ENCODE measurements at places on chromosomes 7 and 10.

DNA sequence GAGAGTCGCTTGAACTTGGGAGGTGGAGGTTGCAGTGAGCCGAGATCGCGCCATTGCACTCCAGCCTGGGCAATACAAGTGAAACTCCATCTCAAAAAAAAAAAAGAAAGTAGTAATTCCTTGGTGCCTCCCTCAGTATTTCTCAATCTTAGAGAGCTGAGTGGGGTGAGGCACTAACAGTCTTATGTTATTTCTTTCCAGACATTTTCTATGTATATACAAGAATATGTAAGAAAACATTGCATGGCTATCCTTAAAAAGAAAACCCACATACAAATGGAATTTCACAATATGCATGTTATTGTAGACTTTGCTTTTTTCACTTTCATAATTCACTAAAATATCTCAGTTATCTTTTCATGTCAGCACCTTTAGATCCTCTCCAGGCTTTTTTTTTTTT is 13.6 kb upstream of the SLF2 start:
- no peak for DNase-seq

DNA sequence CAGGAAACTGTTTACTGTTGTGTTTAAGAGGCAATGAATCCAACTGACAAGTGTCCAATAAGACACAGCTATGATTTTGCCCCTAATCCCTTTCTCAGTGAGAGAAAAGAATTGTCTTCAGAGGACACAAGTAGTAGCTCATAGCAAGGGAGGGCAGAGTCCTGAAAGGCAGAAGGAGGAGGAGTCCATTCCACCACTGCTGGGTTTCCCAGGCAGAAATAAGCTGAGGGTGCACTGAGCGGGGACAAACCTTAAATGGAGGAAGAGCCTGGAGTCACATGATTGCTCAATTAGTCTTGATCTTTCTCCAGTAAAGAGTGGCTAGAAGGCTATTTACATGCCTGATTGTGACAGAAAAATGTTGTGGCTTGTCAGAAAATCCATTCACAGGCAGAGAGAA is 573.8 kb downstream of the POM121L12 start:
- no peak for DNase-seq

- DNase-seq: peak; percentile 68
Observed at GRCh38 chr7:95476904-95477594, 8.7 kb upstream of the ASB4 start.

DNA sequence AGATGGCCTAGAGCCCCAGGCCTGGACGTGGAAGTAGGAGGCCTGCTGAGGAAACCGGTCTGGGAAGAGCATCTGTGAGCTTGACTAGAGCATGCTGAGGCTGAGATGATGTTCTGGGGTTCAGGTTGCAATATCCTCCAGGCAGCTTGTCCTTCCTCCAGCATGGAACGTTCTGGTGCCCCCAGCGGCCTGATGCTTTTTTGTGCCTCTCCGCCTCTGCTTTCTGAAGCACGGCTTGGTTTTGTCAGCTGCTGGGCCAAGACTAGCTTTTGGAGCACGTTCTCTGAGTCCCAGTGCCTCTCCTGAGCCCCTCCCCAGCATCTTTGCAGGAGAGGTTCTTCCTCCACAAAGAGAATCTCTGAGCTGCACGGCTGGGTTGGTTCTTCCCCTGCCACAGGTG is 682.0 kb upstream of the FOXK1 start:
- DNase-seq: no peak

- DNase-seq: no peak
Observed at GRCh38 chr10:125781374-125781773, 5.8 kb upstream of the MMP21 start.

DNA sequence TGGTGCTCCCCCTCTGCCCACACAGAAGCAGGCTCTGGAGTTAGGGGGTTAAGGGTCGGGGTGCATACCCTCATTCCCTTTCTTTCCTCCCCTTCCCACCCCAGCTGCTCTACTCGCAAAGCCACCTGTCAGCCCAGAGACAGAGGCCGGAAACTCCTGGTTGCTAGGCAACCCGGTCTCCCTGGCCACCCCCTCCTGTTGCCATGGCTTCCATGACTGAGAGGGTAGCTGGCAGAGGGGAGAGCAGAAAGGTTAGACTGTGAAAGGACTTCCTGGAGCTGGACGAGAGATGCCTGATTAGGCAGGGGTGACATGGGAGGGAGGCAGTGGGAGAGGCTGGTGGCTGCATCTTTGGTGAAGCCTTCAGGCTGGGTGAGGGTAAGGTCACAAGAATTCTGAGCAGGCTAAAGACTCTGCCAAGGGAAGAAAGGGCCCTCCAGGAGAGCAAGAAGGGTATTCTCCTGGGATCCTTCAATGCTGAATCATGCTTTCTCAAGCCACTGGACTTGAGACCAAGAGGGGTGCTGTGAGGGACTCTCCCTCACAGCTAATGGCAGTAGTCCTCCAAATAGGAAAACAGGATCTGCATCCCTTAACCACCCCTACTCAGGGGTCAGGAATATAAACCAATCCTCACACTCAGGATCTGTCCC is 5.4 kb downstream of the PSD start:
- no peak for DNase-seq

GRCh38 chr7:42212541-42213090 is 24.4 kb downstream of the GLI3 start:
- no peak for DNase-seq

DNA sequence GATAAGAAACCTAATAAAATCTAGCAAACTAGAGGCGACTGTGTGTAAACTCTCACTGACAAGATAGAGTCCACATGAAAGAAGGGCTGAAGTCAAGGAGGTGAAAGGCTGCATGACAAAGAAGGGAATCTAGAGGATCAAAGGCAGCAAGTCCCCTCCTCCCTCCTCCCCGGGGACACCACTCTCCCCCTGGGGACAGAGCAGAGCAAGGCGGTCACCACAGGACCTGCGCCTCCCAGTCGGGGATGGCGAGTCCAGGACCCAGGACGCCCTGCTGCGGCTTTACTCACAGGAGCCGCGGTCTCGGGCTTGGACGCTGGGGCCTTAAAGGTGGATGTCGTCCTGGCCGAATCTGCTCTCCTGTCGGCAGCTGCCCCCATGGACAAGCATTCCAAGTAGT is 22.4 kb downstream of the BRI3 start:
- DNase-seq: no peak

GRCh38 chr7:18425227-18425626 is 70.3 kb upstream of the HDAC9 start:
- no peak for DNase-seq

DNA sequence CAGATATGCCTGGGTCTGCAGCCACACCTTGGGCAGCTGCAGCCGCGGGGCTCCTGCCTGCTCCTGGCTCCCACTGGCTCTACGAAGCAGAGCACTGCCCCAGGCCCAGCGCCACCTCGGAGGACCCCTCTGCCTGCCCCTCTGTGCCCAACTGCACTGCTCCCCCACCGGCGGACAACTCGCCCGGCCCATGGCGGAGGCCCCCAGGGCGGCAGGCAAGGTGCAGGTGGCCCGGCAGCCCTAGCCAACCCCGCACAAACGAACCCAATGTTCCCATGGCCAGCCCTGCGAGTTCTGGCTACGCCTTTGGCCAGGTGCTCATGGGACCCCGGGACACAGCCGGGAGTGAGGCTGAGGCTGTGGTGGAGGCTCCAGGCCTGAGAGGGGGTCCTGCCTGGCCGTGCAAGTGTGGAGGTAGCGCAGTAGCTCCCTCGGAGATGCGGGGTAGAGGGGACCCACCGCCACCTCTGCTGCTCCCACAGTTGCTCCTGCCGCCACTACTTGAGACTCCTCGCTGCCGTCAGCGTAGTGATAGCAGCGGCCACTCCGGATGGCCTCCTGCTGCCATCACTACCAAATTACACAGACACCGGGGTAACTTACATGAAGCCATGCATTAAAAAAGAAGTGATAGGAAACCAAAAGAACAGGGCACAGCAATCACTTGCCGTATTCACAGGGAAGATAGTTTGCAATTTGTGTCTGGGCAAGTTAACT is 97.3 kb upstream of the SP4 start:
- DNase-seq: no peak

GRCh38 chr7:130971297-130971696 is 237.3 kb upstream of the KLF14 start:
- no peak for DNase-seq

DNA sequence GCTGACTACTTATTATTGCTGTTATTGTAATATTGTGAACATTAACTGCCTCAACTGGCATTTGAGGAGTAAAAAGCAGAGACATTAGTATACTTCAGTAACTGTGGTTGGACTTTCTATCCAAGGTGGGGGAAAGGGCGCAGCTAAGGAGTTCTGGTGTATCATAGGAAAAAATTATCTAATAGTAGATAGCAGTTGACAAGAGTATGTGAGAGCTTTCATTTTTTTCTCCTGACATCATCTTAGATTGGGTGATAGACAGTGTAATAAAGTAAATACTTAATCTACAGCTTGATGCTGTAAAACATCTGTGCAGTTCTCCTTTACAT is 68.9 kb downstream of the PHTF2 start:
- no peak for DNase-seq

GRCh38 chr7:11609096-11609670 is 222.8 kb downstream of the THSD7A start:
- DNase-seq: no peak

GRCh38 chr7:44959433-44959951 is 19.3 kb downstream of the MYO1G start:
- no peak for DNase-seq

DNA sequence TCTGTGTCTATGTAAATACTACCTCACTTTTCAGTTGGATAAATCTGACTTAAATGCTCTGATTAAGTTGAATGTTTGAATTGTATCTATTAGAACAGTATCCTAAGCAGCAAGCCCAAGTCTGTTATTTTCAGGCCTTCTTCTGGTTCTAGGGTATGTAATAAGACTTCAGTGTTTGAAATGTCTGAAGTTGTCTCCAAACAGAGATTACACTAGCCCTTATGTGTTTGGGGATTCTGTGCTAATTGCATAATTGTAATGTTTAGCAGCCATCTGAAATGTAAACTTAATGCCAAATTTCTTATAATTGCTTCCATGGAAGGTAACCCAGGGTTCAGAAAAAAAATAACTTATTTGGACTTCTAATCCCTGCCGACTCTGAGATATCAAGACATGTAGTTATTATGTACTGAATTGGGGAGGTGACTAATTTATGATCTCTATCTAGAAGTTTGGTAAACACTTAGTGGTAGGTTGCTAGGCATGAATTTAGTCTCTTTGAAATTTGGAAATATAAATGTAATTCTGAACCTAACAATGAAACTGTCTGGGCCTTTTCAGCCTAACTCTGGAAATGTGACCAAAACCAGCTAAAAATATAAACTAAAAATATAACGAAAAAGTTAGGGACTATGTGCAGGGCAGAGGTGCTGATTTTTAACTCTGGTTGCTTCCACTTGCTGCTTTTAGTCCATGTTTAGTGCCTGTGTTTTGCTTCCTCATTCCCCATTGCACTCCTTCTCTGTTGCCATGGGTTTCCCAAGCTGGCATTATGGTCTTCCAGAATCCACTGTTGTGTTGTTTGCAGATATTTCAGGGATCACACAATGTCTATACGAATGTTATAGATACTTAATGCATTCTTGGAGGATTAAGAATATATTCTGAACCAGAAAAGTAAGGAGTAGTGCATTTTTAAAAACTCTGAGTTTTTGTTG is 54.8 kb downstream of the MCU start:
- peak; percentile 14 for DNase-seq

GRCh38 chr7:80581486-80582260 is 56.8 kb upstream of the CD36 start:
- DNase-seq: no peak

DNA sequence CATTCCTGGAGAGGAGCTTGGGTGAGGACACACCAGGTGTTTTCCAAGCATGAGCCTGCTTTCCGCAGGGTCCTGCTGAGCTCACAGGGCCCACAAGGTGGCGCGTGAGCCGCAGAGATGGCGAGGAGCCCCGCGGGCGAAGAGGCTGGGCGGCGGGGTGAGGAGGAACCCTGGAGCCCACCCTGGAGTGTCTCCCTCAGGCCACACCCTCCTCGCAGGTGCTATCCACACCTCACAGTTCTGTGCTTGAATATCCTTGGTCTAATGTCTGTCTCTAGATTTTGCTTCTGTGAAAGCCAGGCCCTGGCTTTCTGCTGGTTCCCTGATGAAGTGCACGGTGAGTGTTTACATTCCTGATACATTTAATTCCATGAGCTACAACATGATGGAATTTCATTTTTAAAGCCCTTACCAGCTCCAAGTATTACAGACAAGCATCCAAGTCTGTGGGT is 433.6 kb downstream of the ACTR3B start:
- no peak for DNase-seq

- no peak for DNase-seq
Observed at GRCh38 chr10:65769828-65770227, 1156.0 kb upstream of the LRRTM3 start.

- DNase-seq: peak; percentile 69
Observed at GRCh38 chr10:110305767-110306451, 1.2 kb upstream of the SMNDC1 start.

GRCh38 chr7:157013602-157014549 is 3.4 kb upstream of the MNX1 start:
- no peak for DNase-seq

- no peak for DNase-seq
Observed at GRCh38 chr10:36266923-36267322, 624.8 kb upstream of the FZD8 start.

DNA sequence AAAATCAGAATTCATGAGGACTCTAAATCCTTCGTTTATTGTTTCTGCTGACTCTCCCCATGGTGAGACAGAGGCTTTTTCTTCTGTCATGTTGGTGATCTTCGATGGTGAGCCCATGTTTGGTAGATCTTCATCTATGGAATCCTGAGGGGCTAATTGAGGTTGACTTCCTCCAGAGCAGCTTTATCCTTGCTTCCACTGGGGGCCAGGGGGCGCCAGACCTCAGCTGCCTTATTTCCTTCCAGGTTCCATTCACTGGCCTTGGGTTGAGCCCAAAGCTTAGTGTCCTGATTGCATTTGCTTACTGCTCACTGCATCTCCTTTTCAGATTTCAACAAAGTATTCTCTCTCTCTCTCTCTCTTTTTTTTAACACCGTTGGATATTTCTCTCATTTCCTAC is 80.7 kb downstream of the GCC1 start:
- peak; percentile 35 for DNase-seq

GRCh38 chr7:115995701-115996100 is 34.9 kb downstream of the TFEC start:
- no peak for DNase-seq

DNA sequence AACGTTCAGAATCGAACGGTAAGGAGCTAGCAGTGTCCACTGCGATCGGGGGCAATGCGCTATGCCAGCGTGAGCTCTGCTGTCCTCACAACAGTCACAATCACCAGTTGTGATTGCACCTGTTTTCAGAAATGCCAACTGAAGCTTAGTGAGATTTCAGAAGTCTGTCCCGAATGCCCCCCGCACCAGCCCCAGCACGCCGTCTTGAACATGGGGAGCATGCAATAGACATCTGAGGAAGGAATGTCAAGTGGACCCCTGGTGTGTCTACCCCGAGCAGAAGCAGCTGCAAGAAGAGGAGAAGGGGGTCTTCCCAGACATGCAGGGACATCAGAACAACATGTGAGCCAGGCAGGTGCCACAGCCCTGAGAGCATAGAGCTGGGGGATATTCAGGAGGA is 125.7 kb upstream of the CHST15 start:
- DNase-seq: no peak

DNA sequence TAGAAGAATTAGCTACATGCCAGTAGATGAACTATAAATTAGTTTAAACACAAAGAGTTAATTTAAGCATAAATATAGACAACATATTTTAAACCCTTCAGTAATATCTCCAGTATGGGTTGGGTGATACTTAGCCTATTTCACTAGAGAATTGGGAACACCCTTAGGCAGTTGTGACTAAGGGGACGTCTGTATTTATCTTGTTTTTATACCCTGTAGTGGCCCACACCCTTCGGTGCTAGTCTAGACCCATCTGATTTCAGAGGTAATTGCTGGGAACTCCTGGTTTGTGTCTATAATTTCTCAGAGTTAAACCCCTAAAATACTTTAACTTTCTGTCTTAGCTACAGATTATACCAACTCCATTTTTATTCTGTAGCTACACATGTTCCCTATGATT is 11.5 kb upstream of the STEAP4 start:
- no peak for DNase-seq

All from AG08395 (cell line).